ENCODE measurements at places on chromosomes 4 and X.

DNA sequence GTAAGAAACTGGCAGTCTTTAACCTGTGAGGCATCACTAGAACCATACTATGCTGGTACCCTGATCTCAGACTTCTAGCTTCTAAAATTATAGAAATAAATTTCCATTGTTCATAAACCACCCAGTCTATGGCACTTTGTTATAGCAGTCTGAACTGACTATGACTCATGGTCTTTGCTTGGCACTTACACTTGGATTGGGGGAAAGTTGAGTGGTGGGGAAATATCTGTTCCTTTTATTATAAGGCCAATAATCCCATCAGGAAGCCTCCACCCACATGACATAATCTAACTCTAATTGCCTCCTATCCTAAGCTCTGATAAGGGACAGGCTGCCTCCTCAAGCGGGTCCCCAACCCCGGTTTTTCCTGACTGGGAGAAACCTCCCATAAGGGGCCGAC lies 61.4 kb upstream of the PACRGL start:
- DNase-seq: no peak

DNA sequence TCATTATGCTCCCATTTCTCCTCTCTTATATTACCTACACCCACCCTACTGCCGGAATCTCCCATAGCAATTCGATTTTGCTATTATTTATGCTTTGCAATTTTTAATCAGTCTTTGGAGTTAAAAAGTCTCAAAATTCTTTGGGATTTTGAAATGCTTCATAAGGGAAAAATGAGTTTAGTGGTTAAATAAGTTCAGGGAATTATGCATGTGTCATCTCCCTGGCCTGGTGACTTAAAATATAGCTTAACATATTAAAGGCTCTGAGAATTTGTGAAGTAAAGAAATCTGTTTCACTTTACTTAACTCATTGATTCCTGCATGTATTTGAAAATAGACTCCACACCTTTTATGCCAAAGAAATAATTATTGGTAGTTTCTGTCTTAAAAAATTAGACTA lies 185.1 kb upstream of the DIPK2B start:
- peak; percentile 74 for DNase-seq

DNA sequence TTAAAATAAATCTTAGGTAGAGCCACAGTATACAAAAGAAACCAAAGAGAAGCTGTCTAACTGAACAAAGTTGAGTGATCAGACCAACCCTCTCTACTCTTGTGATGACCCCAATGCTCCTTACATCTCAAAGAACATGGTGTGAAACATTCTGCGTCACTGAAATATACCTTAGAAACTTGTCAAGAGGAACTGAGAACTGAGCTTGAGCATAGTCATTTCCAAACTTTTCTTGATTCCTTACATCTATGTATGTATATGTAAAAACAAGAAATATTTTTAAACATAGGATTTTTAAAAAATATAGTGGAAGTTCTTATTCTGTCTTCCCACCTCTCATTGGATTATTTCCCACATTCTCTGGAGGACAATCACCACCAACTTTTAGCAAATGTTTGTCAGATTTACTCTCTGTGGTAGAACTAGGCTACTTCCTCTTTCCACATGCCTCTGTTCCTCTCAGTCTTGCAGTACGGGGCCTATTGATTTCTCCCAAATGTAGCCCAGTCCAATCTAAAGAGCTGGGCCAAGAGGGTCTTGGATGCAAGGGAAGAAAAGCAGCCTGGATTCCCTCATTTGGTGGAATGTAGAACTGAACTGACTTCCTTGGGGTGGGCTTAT lies 98.2 kb upstream of the HHIP start:
- DNase-seq: no peak

GRCh38 chr4:111847296-111848008 lies 297.8 kb upstream of the FAM241A start:
- no peak for DNase-seq

DNA sequence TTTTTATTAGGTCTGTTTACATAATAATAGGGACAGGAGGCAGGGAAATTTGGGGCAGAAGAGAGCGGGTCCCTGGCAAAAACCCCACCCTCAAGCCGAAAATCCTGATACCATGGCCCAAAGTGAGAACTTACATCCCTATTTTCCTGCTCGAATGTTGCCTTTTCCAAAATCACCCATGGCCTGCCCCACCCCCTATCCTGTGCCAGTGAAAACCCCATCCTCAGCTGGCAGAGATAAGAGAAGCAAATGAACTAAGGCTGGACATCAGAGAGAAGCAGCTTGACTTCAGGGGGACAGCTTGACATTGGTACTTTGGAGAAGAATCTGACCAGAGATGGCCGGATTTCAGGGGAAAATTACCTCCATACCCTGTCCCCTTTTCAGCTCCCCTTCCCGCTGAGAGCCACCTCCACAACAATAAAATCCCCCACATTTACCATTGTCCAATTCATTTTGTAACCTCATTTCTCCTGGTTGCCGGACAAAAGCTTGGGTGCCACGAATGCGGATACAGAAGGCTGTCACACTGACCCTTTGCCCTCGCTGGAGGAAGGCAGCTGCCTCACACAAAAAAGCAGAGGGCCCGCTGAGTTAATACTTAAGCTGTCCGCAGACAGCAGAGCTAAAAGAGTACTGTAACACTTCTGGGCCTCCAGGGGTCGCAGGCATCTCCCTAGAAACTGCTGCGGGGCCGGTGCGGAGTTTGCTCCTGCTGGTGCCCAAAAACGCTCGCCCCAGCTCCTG lies 196.2 kb downstream of the SNCA start:
- peak; percentile 53 for DNase-seq

DNA sequence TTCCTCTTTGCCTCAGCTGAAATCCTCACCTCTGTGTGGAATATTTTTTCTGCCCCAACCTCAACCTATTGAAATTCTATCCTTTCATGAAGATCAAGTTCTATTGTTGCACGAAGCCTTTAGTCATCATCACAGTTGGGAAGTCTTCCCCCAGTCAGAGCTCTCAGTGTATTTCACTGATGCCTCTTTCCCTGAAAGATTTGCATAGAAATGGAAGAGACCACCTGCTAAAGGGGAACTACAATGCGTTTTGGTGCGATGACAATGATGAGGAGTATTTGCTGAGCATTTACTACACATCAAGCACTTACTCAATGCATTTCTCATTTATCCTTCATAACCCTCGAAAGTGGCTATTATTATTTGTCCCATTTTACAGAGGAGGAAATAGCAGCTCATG lies 151.2 kb upstream of the KLF3 start:
- no peak for DNase-seq

- DNase-seq: no peak
Observed at GRCh38 chr4:151962138-151962823, 201.5 kb upstream of the GATB start.

GRCh38 chr4:84220990-84221389 lies 278.1 kb downstream of the NKX6-1 start:
- DNase-seq: no peak

DNA sequence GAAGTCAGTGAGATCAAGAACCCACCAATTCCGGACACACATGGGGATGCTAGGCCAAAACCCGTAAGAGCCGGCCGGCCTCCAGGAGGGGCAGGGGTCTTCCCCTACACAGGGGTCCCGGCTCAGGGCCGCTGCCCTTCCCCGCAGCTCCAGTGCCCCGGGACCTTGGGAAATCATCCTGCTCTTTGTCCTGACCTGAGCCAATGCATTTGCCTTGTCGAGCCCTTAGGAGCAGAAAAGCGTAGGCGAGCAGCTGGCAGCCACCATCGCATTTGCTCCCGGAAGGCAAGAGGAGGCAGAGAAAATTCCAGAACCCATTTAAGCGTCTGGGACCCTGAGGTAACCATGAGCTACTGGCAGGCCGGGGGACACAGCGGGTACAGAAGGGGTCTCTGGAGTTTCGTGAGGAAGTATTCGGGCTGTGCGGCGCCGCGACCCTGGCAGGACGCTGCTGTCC lies 7.4 kb upstream of the TNIP2 start:
- no peak for DNase-seq

GRCh38 chr4:107877361-107877760 lies 52.6 kb downstream of the SGMS2 start:
- no peak for DNase-seq

DNA sequence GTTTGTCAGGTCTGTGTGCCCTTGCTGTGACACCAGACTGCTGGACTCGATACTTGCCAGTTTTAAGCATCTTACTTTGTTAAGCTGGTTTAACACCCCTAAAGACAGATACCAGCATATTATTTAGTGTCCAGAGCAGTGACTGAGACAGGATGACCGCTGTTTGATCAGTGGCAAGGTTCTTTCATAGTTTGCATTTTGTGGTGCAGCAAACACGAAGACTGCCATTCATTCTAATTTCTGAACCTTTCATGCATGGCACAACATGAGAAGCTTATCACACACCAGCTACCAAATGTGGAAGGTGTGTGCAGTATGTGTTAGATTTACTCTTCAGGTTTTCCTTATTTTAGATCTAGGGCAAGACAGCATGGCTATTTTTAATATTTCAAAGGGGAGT lies 28.2 kb downstream of the JADE1 start:
- DNase-seq: no peak

GRCh38 chr4:120630427-120630826 lies 292.1 kb downstream of the PRDM5 start:
- DNase-seq: peak; percentile 1

DNA sequence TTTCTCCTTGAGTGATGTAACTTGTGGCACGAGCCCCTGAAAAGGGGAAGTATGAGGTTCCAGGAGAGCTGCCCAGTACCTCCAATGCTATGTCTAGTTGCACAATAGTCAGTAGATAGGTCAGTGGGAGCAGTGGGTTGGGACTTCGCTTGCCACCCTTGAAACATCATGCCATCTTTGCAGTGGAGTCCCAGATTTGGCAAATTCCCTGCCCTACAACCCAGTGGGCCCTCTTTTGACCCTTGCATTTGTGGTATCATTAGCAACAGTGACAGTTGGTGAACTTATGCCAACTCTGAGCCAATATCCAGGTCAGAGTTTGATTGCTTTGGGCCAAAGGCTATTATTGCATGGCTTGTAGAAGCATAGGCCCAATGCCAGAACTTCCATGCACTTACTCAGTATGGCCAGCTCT lies 12.3 kb downstream of the FHL1 start:
- DNase-seq: no peak

GRCh38 chr4:3355266-3355748 lies 62.5 kb downstream of the RGS12 start:
- DNase-seq: no peak

DNA sequence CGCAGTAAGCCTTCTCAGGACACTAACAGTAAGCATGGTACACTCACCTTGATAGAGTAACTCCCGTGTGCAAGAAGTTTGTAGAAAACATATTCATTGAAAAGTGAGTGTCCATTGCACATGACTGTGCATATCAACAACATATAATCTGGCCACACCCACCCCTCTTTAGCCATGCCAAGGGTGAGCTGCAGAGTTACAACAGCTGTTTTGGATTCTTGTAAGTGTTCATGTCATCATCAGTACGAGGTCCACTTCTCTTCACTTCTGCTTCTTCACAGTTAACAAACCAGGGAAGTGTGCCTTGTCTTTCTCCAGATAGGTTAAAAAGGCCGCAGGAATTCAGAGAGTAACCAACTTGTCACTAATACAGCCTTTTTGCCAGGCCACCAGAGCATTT lies 116.6 kb downstream of the IRF2 start:
- no peak for DNase-seq

DNA sequence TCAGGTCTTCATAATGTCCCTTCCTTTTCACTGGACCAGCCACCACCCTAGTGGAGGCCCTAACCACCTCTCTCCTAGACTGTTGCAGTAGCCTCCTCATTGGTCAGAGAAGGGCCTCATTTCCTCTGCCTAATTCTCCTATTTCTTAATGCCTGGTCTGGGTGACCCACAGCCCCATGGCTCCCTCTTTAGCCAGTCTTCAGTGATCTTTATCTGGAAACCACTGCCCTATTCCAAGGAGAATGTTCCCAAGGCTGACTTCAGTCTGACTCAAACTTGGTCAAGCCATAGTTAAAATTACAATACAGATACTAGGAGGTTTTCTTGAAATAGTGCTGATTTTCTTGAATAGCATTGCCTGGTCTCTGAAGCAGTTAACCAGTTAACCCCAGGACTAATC lies 53.6 kb upstream of the PRPS1 start:
- no peak for DNase-seq

DNA sequence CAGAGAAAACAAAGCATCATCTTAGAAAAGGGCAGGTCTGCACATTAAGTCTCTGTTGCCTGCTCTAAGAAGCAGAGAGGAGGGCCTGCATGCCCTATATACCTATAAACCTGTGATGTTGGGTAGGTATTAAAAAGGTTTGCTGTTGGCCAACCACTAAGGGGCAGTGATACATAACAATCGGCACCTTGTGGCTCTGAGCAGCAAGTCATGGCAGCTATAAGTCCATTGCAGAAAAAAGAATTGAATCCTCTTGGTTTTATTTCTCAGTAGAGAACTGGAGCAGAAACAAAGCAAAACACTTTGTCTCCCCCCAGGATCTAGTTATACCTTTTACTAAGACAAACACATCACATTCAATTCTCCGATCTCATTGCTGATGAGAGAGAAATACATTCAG lies 1364.4 kb downstream of the STIM2 start:
- DNase-seq: peak; percentile 46

DNA sequence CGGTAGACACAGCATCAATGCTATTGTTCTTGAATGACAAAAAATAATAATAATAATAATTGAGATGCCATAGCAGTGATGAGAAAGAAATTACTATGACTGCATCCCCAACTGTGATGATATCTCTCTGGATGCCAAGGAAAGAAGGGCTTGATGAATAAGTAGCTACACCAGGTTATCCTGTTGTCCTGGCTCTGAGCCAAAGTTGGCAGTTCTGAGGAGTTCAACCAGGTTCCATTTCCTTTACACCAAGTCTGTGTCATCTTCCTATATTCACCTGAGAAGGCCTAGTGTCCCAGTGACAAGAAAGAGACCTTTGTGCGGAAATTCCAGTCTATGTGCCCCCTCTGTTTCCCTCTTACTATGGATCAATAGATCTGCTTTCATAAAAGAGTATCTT lies 3.4 kb upstream of the MAML3 start:
- DNase-seq: no peak

DNA sequence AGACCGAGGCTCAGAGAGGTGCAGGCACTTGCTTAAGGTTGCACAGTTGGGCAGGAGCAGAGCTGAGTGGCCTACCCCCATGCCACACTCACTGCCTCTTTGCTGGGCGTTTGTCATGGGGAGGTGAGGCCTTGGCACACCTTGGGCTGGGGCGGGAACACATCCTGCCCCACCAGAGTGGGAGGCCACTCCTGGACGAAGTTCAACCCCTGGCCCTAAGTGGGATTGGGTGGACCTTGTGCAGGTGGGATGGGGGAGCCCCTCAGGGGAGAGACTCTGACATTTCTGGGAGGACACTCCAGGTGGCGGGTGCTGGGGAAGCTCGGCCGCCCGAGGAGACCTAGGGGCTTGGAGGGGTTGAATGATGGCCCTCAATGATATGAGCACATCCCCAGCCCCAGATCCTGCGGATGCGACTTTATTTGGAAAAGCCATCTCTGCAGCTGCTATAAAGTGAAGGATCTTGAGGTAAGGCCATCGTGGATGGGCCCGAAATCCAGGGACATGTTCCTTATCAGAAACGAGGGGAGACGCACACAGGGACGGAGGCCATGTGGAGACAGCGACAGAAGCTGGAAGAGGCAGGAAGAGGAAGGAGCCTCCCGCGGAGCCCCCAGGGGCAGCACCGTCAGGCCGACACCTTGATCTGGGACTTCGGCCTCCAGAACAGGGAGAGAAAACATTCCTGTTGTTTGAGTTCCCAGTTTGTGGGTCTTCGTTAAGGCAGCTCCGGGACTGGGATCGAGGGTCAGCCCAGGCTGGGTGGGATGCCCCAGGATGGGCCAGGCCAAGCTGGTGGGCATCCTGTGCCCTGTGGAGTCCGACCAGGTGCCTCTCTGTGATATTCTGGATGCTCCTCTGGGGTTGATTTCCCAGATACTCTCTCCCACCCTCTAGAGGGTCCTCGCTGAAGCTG lies 111.6 kb upstream of the LRPAP1 start:
- no peak for DNase-seq

Data from fibroblast of skin of right quadriceps (primary cell).